ENCODE measurements at places on chromosomes 7 and 10. TPM values are rescaled to one million over a fixed set of nuclear protein-coding genes. Genes with fewer than 3 reads are reported as not detected.

The UBE2D4 gene
- total RNA-seq, result 16.2 TPM

DNA sequence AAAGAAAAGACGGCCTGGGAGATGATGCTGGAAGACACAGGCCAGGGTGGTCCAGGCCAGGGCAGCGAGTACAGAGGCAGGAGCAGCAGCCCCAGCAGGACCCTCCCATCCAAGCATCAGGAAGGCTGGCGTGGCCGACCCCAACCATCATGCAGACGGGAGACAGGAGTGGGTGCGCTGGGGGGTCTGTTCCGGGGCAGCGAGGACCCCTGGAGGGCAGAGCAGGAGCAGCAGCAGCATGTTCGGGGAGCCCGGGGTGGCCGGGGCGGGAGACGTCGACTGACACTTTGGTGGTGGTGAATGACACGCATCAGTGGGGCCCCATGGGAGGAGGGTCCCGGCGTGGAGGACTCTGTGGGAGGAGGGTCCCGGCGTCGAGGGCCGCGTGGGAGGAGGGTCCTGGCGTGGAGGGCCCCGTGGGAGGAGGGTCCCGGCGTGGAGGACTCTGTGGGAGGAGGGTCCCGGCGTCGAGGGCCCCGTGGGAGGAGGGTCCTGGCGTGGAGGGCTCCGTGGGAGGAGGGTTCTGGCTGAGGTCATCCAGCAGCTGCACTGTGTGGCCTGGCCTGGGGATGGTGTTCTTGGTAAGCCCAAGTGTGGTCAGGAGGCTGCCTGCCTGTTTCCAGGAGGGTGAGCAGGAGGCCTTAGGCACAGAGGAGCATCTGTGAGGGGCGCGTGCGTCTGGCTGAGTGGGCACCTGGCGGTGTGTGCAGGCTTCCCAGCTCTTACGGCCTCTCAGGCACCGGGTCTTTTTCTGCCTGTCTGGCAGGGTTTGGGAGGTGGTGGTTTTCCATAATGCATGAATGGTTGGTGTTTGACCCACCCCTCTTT lies 38.9 kb downstream of the FAM20C start:
- DNase-seq, result no peak

GRCh38 chr10:58775960-58776567 lies 263.4 kb downstream of the BICC1 start:
- no peak for DNase-seq

DNA sequence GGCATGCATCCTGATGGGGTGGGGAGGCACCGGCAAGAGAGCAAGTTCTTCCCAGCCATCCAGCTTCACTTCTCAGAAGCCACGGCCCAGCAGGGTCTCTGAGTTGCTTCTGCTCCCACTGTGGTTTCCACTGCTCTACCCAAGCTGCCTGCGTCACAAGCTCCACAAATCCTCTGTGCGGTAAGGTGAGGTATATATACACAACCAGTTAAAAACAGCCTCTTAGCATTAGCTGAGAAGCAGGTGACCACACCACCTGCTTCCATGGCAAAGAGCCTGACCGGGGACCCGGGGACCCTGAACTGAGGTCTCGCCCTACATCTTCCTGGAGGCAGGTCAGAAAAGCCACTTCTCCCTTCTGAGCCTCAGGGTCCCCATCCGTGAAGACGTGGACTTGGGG lies 46.9 kb upstream of the NPFFR1 start:
- no peak for DNase-seq

- peak; percentile 57 for DNase-seq
These were observed 32.7 kb upstream of the RASGEF1A start for GRCh38 chr10:43299579-43299978.

DNA sequence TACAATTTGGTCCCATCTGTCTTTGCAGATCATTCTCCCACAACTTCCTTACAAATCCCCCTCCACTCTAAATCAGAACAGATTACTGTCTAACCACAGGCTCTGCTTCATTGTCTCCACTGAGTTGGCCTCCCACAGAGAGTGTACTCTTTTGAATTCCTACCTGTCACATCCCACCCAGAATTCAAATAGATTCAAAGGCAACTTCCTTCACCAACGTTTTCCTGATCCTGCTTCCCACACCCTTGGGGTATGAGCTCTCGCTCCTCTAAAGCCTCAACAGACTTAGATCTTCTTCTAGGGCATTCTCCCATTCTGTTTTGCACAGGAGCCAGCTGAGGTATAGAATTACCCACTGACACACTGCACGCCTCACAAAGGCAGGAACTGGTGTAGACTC lies 197.8 kb upstream of the CDCA7L start:
- no peak for DNase-seq

The CPA5 gene
- 1.0 TPM for total RNA-seq

GRCh38 chr10:104293011-104293410 lies 24.0 kb downstream of the GSTO2 start:
- DNase-seq, result no peak

The SMO gene
- total RNA-seq, result 0.33 TPM

- no peak for DNase-seq
These were observed 32.1 kb downstream of the LOXL4 start for GRCh38 chr10:98235846-98236245.

The LFNG gene
- 28.0 TPM for total RNA-seq

DNA sequence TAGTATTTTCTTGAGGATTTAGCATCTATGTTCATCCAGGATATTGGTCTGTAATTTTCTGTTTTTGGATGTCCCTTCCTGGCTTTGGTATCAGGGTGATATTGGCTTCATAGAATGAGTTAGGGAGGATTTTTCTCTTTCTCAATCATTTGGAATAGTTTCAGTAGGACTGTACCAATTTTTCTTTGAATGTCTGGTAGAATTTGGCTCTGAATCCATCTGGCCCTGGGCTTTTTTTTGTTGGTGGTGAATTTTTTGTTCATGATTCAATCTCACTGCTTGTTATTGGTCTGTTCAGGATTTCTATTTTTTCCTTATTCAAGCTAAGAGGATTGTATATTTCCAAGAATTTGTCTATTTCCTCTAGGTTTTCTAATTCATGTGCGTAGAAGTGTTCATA lies 192.7 kb downstream of the KIF20B start:
- no peak for DNase-seq

- no peak for DNase-seq
These were observed 48.5 kb upstream of the LRRTM3 start for GRCh38 chr10:66877361-66877760.

The SPDYE9 gene
- not detected for total RNA-seq

The EBLN1 gene
- total RNA-seq, result not detected

The PRPS1L1 gene
- total RNA-seq, result not detected

The HTR7 gene
- not detected for total RNA-seq

GRCh38 chr10:51846856-51847506 lies 147.6 kb upstream of the CSTF2T start:
- DNase-seq, result no peak

GRCh38 chr7:117319181-117319580 lies 3.7 kb downstream of the WNT2 start:
- DNase-seq, result no peak

The COL28A1 gene
- not detected for total RNA-seq

- DNase-seq, result no peak
These were observed 120.6 kb upstream of the NPS start for GRCh38 chr10:127428385-127428980.

DNA sequence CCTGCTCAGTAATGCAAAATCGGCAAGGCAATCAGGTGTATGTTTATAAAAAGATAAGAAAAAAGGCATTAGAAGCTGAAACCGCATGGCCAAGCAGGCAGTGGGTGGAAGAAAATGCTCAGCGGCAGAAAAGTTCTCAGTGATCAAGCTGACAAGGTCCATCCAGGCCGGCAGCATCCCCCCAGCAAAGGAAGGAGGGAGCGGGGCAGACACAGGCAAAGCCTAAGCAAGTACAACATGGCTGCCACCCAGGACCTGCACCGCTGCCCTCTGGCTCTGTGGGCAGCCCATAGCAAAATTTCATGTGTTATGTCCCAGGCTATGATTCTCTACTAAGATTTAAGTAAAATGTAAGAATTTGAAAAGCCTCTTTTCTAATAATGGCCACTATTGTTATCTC lies 45.4 kb downstream of the MRPS24 start:
- no peak for DNase-seq

GRCh38 chr10:62380016-62380415 lies 5.8 kb downstream of the ZNF365 start:
- DNase-seq, result no peak

DNA sequence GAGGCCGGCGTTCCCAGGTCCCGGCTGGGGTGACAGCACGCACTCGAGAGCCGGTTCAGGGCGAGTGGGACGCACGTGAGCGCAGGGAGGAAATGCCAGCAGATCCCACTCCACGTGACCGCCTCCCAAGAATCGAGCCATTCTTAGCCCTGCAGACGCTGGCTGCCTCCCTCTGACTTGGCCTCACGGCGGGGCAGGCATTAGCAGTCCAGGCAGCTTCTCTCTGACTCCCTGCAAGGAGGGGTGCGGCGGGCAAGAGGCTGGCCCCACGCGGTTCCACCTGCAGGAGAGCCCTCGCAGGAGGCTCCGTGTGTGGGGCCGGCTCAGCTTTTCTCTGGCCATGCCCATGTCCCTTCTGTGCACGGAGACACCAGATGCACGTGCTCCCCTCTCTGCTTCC lies 10.1 kb downstream of the GPR146 start:
- DNase-seq, result no peak

GRCh38 chr7:130878785-130879184 lies 144.8 kb upstream of the KLF14 start:
- no peak for DNase-seq

DNA sequence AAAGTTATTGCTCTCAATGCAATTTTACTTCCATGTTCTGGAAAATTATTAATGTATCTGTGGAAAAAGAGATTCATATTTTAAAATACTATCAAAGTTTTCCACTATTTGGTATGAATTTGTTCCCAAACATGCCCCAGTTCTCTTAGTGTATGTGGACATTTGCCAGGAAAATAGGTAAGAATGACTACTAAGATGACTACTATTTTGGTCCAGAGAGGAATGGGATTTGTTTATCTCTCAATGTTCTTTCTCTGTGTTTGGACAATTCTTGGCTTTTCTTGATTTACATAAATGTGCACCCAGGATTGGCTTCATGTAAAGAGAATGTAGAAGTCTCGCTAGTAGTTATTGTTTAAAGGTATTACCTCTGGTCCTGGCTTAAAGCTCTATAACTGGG lies 60.3 kb upstream of the POT1 start:
- no peak for DNase-seq

GRCh38 chr7:17902599-17902998 lies 37.7 kb downstream of the SNX13 start:
- no peak for DNase-seq

DNA sequence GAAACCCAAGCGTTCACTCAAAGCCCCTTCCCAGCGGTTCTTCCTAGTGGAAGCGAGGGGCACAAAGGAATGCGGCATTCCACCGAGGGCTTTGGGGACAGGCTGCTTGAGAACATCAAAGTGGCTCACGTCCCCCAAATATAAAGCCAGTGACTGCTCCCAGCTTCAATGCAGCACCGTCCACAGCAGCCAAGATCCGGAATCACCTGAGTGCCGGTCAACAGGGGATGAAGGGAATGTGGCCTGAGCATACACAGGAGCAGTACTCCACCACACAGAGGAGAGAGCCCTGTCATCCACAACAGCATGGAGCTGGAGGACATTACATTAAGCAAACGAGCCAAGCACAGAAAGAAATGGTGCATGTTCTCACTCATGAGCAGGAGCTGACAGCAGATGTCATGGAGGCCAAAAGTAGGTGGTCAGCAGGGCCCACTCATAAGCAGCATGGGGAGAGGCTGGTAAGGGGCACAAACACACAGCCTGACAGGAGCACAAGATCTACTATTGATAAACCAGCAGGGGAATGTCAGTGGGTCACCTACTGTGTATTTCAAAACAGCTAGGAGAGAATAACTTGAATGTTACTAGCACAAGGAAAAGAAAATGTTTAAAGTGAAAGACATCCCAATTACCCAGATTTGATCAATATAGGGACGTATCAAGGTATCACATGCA lies 79.5 kb downstream of the DIP2C start:
- DNase-seq, result no peak

The HOXA7 gene
- total RNA-seq, result not detected

DNA sequence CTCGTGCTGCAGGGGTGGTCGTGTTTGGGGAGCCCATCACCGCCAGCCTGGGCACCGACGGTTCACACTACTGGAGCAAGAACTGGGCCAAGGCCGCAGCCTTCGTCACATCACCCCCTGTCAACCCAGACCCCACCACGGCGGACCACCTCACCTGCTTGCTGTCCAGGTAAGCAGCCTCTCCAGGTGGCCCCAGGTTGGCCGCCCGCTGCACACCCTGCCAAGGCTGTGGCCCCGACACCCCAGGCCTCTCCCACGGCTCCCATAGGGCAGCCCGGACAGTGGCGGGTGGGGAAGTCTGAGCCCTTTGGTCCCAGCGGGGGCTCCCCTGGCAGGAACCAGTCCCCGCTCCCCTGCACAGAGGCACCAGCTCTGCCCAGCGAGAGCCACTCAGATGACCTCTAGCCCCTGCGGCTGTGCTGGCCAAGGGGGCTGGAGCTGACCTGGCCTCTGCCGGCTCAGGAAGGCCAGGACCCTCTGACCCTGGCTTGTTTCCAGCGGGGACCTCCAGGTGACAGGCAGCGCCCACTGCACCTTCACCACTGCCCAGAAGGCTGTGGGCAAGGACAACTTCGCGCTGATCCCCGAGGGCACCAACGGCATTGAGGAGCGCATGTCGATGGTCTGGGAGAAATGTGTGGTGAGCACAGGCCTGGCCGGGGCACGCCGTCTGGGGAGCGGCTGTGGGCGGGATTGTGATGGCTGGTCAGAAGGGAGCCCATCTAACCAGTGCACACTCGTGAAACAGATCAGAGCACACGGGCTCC lies 13.8 kb downstream of the DPYSL4 start:
- DNase-seq, result no peak

DNA sequence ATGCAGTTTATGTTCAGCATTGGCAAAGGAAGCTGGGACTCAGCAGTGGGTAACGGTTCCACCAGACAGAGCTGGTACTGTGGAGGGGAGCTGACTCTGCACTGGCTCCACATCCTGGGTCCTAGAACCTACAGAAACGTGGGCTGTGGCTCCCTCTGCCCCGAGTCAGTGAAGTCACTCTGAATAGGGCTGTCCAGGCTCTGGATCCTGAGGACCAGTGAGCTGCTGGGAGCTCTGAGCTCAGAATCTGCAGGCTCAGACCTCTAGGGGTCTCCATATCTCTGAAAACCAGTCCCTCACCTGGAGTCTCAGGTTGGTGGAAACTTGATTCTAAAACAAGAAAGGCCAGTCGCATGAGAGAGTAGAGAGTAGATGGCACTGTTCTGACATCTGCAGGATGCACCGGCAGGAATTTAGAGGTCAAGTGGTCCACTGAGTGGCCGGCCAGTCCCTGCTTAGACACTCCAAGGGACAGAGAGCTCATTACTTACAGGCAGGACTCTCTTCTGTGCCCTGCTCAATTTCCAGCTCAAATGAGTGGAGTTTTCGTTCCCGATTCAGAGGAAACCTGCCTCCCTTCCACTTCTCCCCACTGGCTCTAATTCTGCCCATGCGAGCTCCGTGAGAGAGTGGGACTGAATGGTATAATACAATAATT lies 18.6 kb downstream of the NPFFR1 start:
- no peak for DNase-seq

DNA sequence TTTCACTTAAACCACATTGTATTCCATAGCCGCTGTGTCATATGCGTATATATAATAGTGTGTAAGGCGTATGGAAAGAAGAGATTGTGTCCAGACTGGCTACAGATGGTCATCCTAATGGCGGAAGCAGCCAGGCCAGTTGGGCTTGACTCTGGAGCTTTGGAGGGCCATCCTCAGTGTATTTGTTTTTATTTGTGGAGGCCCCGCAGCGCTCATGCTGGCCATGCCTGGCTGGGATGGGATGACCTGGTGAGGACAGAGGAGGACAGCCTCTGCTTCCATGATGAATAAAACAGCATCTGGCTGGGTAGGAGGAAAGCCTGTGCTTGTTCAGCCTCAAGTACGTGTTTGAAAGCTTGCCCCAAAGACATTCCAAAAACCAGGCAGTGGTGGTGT lies 220.3 kb downstream of the EBF3 start:
- no peak for DNase-seq

All from CD8-positive, alpha-beta memory T cell (primary cell).